ENCODE measurements at places on chromosomes 4 and X.

GRCh38 chrX:7110821-7111276 lies 36.7 kb upstream of the STS start:
- no peak for DNase-seq

DNA sequence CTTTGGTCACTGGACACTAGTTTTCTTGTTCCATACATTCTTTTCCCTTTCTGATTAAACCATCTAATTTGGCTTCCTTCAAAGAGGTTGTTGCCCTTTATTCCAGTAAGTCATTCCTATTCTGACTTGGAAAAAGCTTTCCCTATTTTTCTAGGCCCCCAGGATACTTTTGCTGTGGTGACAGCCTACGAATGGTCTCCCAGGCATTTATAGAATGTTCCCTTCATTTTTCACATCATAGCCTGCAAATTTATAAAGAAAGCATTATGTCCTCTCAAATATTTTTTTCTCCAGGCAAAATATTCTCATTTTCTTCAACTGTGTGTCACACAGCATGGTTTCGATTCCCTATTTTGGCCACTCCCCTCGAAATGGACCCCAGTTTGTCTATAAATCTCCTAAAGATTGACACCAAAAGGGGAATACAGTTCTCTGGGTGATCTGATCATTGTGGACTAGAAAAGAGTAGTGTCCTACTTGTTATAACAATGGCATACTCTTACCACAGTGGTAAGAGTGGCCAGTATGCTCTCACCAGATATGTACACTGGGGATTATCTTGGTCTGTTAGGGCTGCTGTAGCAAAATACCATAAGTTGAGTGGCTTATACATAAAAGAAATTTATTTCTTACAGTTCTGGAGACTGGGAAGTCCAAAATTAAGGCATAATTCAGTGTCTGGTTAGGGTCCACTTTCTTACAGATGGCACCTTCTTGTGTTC lies 41.5 kb upstream of the BMP2K start:
- DNase-seq = no peak

DNA sequence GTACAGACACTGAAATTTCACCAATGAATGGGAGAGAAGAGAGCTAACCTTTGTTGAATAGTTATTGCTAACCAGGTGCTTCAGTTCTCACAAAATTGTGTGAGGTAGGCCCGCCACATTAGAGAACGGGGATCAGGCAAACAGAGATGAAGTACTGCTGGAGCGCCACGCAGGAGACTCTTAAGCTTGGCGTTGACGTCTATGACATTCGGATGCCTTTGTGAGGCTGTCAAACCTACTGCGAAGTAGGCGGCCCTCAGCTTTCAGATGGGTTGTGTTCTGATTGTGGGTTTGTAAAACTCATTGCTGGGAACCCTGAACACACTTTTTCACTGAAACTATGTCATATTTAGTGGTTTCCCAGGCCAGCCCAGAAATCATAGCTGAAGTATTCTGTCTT lies 173.6 kb downstream of the CBR4 start:
- peak; percentile 33 for DNase-seq

DNA sequence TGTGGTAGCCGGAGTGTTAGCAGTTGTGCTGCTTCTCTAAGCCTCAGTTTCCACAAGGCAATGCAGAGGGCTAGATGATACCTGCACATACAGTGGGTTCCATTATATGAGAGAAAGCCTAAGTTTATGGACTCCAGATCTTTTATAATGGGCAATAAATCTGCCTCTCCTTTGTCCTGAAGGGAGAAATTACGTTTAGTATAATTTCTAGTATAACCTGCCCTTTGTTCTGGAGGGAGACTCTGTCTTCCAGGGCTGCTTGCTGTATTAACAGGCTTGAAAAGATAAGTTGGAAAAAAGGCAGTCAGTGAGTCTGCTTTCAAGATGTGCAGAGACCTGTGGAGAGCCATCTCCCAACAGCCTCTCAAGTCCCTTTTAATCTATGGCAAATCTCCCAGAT lies 42.8 kb downstream of the ZNF81 start:
- no peak for DNase-seq

GRCh38 chrX:71053217-71053621 lies 14.9 kb downstream of the SNX12 start:
- no peak for DNase-seq

- DNase-seq = no peak
These were observed 88.9 kb upstream of the CITED1 start for GRCh38 chrX:72394518-72395170.

GRCh38 chr4:37648084-37648817 lies 37.9 kb downstream of the RELL1 start:
- no peak for DNase-seq

GRCh38 chr4:94976371-94977011 lies 218.7 kb downstream of the BMPR1B start:
- DNase-seq = no peak
